ENCODE measurements at places on chromosomes 4 and X.

GRCh38 chrX:109270580-109271484 lies 211.1 kb downstream of the GUCY2F start:
- no peak for DNase-seq

DNA sequence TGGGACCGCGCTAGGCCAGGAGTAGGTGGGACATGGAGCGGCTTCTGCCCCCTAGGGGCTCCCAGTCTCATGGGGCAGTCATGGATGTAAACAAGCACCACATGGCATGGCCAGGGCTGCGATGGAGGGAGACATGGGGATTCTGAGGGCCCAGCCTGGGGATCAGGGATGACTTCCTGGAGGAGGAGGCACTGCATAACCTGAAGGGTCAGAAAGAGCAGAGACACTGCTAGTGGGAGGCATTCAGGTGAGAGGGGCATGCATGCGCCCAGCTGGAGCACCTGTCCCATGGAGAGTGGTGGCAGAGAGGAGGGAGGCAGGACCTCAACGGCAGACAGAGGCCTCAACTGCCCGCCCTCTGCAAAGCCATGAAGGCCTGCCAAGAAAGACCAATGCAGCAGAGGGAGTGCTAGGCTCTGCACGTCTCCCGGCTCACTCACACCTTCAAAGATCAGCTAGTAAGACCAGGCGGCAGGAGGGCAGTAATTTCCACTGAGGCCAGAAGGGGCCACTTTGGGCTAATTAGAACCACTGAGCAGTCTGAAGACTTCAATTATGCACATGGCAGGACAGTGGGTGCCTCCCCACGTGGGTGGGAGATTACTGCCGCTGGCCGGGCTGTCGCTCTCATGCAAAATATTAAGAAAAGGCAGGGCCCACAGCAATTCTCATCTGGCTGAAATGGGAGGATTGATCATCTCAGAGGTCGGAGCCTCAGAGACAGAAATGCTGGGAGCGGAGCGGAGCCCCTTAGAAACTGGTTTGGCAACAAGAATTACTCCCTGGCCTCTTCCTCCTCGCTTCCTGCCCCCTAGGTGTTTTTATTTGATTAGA lies 69.6 kb downstream of the PPP2R2C start:
- DNase-seq = no peak

DNA sequence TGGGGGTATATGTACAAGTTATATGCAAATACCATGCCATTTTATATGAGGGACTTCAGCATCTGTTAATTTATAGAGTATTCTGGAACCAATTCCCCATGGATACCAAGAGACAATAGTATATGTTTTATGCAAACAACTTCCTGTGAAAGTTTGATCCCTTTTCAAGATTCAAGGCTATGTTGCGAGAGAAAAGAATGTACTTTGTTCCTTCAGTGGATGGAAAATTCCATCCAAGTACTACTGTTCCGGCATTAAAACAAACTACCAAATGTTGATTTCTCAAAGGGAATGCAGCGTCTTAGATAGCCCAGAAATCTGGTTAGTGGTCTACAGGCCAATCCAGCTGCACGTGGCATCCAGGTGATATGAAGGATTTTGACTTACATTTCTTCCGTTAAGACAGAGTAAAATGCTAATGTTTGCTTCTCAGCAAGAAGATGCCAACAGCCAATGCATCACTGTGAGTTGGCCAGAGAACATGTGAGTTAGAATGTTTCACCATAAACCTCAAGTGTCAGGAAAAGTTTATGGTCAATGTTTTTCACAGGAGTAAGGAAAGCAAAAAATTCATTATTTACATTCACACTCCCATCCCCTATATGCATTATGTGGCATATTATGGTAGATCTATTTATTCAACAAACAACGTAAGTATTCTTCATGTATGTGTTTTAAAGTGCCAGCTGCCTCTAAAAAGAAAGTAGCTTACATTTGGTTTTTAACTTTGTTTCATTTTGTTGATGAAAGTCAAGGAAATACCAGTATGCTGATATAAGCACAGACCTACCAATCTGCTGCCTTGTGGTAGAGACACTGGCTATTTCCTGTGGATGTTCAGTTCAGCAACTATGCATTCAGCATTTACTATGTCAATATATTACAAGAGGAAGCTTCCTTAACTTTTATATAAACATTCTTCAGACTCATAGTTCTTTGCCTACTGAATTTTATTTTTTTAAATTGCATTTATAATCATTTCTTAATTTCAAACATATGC lies 44.4 kb downstream of the METTL14 start:
- DNase-seq = no peak

- no peak for DNase-seq
Measured at GRCh38 chr4:151415978-151416377, 7.0 kb downstream of the FHIP1A start.

DNA sequence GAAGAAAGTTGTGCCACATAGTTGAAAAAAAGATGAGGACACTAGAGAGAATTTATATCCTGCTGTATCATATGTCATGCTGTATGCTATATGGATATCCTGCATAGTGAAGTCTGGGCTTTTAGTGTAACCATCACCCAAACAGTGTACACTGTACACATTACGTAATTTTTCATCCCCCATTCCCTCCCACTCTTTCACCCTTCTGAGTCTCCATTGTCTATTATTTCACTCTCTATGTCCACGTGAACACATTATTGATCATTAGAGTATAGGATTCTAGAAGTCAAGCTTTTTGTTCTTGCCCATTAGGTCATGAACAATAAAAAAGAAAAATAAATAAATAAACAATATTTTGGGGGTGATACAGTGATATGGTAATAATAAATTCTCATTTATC lies 18.0 kb upstream of the FRYL start:
- no peak for DNase-seq

DNA sequence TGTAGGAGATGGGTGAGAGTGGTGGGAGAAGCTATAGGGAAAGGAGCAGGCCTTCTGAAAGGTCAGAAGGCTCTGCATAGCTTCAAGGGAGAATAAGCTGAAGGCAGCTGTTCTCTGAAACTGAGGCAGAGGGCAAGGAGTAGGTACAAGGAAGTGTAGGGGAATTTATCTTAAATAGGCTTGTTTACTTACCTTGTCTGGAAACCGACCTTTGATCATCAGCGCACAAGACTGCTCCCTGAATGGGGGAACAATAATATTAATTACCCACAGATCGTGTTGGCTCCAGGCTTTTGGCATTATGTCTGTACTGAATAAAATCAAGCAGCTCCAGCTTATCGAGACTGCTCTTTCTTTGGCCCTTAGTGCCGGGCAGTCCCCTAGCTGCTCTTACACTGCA lies 175.5 kb upstream of the MAGEB16 start:
- no peak for DNase-seq

DNA sequence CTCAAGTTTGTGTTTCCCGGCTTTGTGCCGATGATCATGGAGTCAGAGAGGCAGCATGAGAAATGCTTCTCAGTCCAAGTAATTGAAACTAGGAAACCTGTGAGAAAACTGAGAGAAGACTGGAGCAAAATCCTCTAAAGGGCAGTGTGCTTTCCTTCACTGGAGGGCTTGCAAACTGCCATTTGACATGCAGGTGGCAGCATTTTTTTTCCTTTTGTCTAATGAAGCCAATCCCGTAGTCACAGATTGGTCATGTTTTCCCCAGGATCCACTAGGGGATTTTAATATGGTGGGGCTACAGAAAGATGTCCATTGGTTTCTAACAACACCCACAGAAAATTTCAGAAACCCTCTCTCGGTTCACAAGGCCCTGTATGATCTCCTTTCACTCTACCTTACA lies 117.4 kb upstream of the NUDT10 start:
- no peak for DNase-seq

Data from caudate nucleus (tissue), 63 donors.